NCI-H1436 treated with DMSO at 0.1 percent for 48 hours (cell line): ENCODE measurements at places on chromosomes 5 and 9.

DNA sequence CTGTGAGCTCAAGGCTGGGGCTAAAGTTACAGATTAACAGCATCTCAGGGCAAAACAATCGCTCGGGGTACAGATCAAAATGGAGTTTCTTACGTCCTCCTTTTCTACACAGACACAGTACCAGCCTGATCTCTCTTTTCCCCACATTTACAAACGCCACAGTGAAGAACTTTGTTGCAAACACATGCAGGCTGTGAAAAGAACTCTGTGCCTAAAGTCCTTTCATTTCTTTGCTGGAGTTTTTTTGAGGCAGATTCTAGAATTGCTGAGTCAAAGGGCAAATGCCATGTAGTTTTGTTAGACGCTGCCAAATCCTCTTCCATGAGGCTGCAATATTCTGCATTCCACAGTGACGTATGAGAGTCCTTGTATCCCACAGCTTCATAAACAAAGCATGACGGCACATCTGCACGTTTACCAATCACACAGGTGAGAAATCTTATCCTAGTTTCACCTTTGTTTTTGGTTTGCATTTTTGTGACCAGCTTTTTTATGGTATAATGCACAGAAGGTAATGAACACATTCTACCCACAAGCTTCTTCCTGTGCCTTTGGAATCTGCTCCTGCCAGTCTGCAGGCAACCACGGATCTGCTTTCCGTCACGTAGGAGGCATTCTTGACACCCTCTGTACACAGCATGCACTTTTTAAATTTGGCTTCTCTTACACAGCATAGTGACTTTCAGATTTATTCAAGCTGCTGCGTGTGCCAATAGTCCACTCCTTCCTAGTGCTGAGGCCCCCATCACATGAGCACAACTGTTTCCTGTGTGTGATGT, 44.6 kb upstream of the LPCAT1 start:
- no peak for DNase-seq

- no peak for DNase-seq
These were observed 321.0 kb downstream of the AGTPBP1 start for GRCh38 chr9:85420750-85421149.

DNA sequence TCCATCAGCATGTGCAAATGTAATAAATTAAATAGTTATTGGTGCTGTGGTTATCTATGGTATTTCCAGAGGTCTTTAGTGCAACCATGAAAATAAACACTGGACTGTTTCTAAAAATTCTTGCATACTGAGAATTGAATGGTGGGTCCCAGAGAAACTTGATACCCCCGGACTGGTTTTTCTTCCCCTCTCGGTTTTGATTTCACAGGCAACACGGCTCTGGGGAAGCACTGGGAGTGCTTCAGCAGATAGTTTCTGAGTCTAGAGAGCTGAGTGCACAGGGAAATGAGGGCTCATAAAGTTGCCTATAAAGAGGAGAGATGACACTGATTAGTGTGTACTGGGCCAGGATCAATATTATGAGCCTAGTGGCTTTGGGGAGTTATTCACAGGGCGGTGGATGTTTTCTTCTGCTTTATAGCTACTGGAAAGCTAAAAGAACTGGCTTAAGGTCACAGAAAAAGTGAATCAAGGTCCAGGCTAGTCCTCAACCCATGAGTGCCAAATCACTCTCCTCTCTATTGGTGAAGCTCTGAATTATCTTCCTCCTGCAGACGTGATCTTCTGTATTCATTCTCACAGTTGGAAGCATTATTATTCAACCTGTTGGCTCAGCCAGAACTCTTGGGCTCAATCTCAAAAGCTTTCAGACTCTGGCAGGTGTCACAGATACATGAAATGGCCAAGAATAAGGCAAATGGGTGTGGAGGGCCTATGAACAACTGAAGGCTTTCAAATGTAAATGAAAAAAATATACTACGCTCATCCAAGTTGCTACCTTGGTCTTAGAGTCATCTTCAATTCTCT, 170.2 kb upstream of the HMHB1 start:
- no peak for DNase-seq

GRCh38 chr5:76479973-76480667, 77.0 kb downstream of the IQGAP2 start:
- DNase-seq, result no peak

- DNase-seq, result no peak
These were observed 27.7 kb upstream of the SCGB3A1 start for GRCh38 chr5:180618829-180619562.

GRCh38 chr9:89885156-89885555, 280.3 kb downstream of the GADD45G start:
- DNase-seq, result no peak

GRCh38 chr9:94829380-94830070, 103.0 kb downstream of the AOPEP start:
- DNase-seq, result no peak

GRCh38 chr9:91422758-91423711, 597 bp downstream of the NFIL3 start:
- DNase-seq, result no peak

DNA sequence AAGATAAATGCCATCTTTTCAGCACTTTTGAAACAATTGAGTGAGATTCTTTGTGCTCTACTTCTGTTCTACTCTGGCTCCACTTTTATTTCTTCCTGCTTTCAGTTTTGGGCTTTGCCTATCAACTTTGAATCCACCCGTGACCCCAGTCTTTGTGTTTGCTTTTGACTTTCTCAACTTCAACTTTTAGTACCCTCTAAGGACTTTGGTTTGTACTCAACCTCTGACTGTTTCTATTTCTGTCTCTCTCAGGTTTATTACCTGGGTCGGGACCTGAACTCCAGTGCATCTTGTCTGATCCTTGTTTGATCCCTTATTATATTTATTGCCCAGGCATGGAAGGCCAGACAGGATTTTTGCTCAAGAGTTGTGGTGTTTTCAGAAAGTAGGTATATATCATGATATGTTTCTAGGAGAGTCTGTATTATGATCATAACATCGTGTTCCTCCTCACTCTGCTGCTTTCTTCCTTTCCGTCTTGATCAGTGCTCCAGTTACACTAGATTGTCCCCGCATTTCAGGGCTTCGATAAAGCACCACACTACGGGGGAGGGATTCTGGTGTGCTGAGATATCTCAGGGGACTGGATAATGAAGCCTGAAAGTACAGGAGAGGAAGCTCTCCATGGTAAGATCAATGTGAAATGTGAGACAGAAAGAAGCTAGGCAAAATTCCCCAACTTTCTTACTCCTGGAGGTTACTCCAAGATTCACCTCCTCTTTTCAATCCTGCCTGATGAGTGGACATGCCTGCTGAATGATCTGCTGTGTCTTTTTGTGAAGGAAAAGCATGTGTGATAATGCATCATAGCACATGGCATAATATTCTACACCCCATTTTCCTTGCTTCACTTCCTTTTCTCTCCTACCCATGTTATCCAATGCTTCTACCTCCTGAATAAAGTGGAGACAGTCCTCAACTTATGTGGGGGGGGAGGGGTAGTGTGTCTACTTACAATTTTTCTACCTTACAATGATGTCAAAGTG, 155.5 kb upstream of the GRIN3A start:
- DNase-seq, result no peak

- DNase-seq, result no peak
These were observed 27.0 kb upstream of the PDCD1LG2 start for GRCh38 chr9:5483306-5483705.

- DNase-seq, result no peak
These were observed 20.6 kb upstream of the CAST start for GRCh38 chr5:96641368-96642280.

GRCh38 chr5:94632024-94632423, 13.6 kb downstream of the SLF1 start:
- no peak for DNase-seq

DNA sequence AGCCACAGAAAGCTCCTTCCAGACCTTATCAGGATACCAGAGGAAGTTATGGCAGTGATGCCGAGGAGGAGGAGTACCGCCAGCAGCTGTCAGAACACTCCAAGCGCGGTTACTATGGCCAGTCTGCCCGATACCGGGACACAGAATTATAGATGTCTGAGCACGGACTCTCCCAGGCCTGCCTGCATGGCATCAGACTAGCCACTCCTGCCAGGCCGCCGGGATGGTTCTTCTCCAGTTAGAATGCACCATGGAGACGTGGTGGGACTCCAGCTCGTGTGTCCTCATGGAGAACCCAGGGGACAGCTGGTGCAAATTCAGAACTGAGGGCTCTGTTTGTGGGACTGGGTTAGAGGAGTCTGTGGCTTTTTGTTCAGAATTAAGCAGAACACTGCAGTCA, 70.8 kb upstream of the ENTREP1 start:
- DNase-seq, result no peak

DNA sequence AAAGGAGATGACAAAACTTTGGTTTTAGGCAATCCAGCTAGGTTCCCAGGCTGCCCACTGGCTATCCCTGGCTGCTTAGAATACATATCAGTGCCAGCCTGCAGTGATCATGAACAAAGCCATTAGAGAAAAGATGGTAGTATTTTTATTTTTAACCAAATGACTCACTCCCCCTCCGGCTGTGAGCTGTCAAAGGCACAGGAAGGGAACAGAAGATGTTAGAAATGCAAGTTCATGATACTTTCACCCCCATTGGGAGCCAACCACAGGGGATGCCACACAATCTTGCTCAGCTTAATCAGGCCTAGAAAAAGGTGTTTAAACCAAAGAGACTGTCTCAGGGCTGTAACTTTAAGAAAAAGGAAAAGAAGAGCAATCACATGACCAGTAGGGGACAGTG, 70.3 kb upstream of the ASTN2 start:
- DNase-seq, result no peak

GRCh38 chr9:96317335-96317980, 15.5 kb upstream of the HSD17B3 start:
- no peak for DNase-seq

- no peak for DNase-seq
These were observed 1229.8 kb upstream of the WWC1 start for GRCh38 chr5:167061695-167062094.

GRCh38 chr5:36528588-36528987, 77.8 kb upstream of the SLC1A3 start:
- DNase-seq, result no peak

DNA sequence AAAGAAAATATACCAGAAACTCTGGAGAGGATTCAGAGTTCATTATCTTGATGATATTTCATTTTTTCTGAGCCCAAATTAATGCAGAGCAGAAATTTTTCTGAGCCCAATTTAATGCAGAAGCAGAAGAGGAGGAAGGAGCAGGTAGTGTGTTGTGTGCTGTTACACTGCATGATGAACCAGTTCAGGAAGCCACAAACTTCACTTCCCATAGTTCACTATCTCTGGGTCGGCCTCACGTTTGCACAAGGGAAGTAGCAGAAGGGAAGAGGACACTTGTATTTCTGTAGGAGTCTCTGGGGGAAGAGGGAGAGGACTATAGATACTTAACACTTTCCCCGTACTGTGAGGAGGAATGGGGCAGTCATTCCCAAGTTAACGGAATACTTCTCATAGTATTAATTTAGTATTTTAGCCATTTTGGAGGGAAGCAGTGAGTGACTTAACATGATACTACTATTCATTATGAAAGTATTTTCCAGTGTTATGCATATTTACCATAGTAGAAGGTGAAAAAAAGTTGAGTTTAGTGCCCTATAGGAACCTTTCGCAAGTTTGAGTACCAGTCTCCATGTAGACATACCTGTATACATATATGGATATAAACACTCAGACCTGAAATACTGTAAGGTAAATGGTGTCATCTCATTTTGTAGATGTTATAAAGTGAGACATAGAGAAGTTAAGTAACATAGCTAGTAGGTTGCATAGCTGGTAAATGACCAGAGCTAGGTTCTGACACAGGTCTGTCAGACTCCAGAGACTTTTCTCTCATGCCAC, 30.0 kb downstream of the XPA start:
- DNase-seq, result no peak

DNA sequence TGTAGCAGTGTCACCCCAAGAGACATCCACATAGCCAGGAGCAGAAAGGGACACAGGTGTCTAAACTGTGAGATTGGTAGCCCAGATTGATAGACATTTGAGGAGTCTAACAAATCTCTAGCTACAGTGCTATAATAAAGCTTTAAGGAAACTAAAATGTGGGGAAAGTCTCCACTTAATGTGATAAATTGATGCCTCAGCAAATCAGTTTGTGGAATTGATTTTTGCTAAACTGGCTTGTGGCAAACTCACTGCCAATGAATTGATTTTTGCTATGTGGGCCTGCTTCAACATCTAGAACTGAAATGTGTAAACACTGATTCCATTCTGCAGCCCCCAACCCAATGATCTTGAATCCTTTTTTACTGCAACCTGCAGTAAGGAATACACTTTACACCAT, 16.8 kb upstream of the MAP3K1 start:
- DNase-seq, result no peak

- DNase-seq, result no peak
These were observed 23.7 kb upstream of the NFIB start for GRCh38 chr9:14337615-14338014.

DNA sequence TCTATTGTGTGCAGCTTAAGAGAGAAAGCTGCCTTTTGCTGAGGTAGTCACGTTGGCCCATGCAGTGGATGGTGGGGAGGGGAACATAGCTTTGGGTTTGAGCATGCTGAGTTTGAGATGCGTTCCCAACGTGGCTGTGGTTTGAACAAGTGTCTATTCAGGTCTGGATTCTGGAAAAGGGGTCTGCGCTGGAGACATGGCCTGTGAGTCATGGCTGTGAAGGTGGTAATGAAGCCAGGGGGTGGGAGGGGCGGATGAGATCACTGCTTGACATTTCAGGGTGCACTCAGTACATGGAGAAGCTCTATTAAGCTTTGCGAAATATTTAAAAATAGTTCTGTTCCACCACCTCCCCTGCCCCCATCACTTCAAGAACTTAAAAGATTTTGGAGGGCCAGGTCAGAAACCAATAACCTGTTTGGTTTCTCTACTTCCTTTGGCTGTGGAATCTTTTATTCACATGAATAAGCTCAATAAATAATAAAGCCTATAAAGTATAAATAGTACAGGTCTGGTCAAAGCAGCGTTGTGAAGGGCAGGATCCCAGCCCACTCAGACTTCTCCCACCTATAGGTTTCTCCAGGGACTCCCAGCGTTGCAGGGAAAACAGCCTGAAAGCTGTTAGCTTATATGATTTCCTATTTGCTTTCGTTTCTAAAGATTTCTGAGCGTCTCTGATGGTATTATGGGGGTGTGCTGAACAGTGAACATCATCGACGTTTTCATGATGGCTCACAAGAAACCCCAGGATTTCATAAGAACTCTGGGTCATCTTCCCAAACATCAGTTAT, 189.9 kb downstream of the NSG2 start:
- DNase-seq, result no peak

- DNase-seq, result no peak
These were observed 55.3 kb downstream of the SMIM23 start for GRCh38 chr5:171840711-171841522.
